ENCODE measurements at places on chromosomes 6 and 20.

DNA sequence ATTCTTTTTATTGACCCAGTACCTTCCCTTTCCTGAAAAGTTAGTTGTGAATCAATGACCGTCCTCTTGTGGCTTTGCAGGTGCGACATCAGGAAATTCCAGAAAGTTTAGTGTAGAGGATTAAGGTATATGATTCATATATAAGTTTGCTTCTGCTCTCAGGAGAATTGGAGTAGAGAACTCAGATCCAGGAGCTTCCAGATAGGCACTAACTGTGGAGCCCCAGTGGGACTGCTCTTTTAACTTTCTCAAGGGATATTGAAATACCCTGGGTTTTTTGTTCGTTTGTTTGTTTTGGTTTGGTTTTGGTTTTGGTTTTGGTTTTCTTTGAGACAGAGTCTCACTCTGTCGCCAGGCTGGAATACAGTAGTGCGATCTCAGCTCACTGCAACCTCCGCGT, 9.5 kb downstream of the TAAR2 start:
- no peak for DNase-seq

DNA sequence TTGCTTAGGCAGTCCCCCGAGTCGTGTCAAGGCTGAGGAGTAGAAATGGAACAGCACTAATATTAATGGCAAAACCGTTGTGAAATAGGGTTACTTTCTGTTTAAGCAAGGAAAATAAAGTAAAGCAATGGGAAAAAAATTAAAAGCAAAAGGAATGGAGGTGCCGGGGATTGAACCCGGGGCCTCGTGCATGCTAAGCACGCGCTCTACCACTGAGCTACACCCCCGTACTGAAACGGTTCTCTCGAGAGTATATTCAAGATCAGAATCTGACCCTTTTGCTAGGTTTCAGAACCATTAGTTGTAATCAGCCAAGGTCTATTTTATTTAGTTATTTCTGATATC, 85.5 kb downstream of the TRIM27 start:
- DNase-seq, result peak; percentile 67

DNA sequence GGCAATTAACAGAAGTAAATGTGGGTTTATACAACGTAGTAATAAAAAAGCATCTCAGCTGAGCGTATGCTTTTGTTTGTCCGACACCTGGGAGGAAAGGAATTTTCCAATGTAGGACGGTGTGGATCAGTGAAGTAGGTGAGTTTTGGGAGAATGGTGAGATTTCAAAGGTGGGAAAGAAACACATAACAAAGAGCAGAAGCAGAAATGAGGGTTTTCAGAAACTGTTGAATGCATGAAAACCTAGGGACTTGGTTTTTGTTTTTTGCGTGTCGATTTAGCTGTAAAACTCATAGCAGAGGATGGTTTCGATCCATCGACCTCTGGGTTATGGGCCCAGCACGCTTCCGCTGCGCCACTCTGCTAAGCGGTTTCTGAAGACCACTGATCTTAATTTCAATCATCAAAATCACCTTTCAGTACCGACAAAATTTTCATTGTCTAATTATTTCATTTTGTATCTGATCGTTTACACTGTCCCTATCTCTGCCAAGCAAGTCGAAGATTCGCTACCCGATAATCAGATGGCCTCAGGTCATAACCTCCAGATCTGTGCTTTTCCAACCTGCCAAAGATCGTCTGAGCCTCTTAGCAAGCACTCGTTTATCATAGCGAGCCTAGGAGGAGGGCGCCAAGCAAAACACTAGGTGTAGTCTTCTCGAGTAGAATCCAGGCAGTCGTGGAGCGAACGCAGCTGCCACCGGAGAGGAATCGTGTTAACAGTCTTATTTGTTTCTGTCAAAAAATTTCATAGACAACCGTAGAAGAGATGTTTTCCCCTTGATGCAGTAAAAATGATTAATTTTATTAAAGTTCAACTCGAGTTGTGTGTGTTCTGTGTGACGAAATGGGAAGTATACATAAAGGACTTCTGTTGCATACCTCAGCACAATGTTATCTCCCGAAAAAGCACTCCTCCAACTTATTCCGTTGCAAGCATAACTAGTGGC, 20.9 kb upstream of the POM121L2 start:
- DNase-seq, result no peak

- DNase-seq, result no peak
Measured at GRCh38 chr6:150738092-150738629, 127.3 kb upstream of the MTHFD1L start.

Measured in transverse colon (tissue), 4 donors.